ENCODE measurements at places on chromosomes 2 and 18. TPM values are rescaled to one million over a fixed set of nuclear protein-coding genes. Genes with fewer than 3 reads are reported as not detected.
A peak's percentile ranks its signal among the peaks of the same experiment; 100 is the strongest.

- no peaks in the 10 kb centered on the region for H3K36me3 ChIP-seq
- H3K27ac ChIP-seq = no peak overlapping the region
- peaks cover 4% of the 10 kb centered on the region for H3K4me1 ChIP-seq
- H3K4me3 ChIP-seq = no peak overlapping the region
- DNase-seq = no peak
Observed at GRCh38 chr2:14831458-14831857, 198.9 kb downstream of the LRATD1 start.

- H3K4me1 ChIP-seq = no peaks in the 10 kb centered on the region
- H3K36me3 ChIP-seq = no peaks in the 10 kb centered on the region
- no peak for DNase-seq
Observed at GRCh38 chr18:72811047-72811446, 56.7 kb downstream of the NETO1 start.

The TDRD15 gene
- 0.05 TPM for total RNA-seq

DNA sequence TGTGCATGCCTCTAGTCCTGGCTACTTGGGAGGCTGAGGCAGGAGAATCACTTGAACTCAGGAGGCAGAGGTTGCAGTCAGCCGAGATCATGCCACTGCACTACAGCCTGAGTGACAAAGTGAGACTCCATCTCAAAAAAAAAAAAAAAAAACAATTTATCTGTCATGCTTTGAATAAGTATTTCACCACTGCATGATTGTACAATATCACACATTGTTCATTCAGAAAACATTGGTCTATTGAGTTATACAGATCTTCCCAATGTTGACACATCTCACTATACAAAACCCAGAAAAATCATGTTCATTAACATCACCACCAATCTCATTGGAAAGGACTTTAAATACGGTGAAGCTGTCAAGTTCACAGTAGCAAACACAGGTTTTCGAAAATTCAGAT is 46.8 kb upstream of the PPM1B start:
- H3K27ac ChIP-seq = no peak overlapping the region
- no peak overlapping the region for H3K4me3 ChIP-seq
- no peaks in the 10 kb centered on the region for H3K4me1 ChIP-seq
- H3K36me3 ChIP-seq = no peaks in the 10 kb centered on the region

DNA sequence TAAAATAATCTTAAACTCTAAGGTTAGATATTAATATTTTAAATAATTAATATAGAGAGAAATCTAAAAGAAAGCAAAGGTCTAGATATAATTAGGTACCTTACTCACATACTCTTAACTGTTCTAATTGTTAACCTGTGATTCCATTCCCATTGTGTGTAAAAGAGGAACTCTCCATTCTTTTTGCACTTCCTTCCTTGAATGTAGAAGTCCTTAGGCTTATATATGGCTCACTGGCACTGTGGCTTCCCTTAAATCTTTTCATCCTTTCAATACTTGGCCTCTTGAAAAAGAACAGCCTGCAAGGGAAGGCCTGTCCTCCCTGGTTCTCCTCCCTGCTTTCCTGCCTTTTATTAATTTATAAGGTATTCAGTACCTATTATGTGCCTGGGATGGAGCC is 182.8 kb upstream of the FOSL2 start:
- peaks cover 1% of the 10 kb centered on the region for H3K27me3 ChIP-seq
- peaks cover 35% of the 10 kb centered on the region for H3K4me1 ChIP-seq
- peak overlapping the region; percentile 84 for H3K27ac ChIP-seq

The TXNDC2 gene
- total RNA-seq = not detected

The ANKRD36B gene
- total RNA-seq = 32.9 TPM

DNA sequence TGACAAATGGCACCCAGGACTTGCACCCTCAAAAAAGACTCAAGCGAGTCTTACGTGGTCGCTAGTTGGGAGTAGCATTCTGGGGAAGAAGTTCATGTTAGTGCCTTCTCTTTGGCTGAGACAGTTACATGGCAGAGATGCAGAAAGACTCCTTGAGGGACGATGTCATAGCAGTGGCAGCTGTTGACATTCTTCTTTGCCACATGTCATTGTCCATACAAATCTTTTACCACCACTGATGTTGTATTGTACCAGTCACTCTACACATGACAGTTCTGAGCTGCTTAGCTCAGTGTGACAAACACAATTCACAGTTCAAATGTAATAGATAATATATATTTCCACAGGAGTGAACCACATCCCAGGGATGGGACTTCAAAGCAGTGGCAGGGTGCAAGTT is 197.1 kb downstream of the TCF4 start:
- peaks cover 2% of the 10 kb centered on the region for H3K27me3 ChIP-seq
- DNase-seq = no peak
- H3K27ac ChIP-seq = no peak overlapping the region
- H3K4me3 ChIP-seq = no peak overlapping the region
- peaks cover 5% of the 10 kb centered on the region for H3K36me3 ChIP-seq

GRCh38 chr2:119449521-119449920 is 17.9 kb downstream of the TMEM37 start:
- H3K36me3 ChIP-seq = no peaks in the 10 kb centered on the region
- H3K27me3 ChIP-seq = peaks cover 2% of the 10 kb centered on the region
- DNase-seq = no peak

The FHOD3 gene
- total RNA-seq = 0.67 TPM

The CCL20 gene
- total RNA-seq = not detected

The SATB2 gene
- 3.8 TPM for total RNA-seq

- no peak overlapping the region for H3K27ac ChIP-seq
- H3K27me3 ChIP-seq = peaks cover 11% of the 10 kb centered on the region
- no peak overlapping the region for H3K4me3 ChIP-seq
- H3K36me3 ChIP-seq = no peaks in the 10 kb centered on the region
Observed at GRCh38 chr2:226796840-226797288, 2.8 kb downstream of the IRS1 start.

- H3K4me1 ChIP-seq = peaks cover 4% of the 10 kb centered on the region
- H3K27me3 ChIP-seq = no peaks in the 10 kb centered on the region
- no peak for DNase-seq
- no peaks in the 10 kb centered on the region for H3K36me3 ChIP-seq
Observed at GRCh38 chr18:33745151-33745795, 167.3 kb downstream of the ASXL3 start.

- H3K36me3 ChIP-seq = no peaks in the 10 kb centered on the region
- peaks cover 9% of the 10 kb centered on the region for H3K4me1 ChIP-seq
- H3K4me3 ChIP-seq = no peak overlapping the region
- no peak for DNase-seq
- no peak overlapping the region for H3K27ac ChIP-seq
Observed at GRCh38 chr2:196515051-196515450, 124.5 kb upstream of the CCDC150 start.

- no peak for DNase-seq
- H3K4me3 ChIP-seq = no peak overlapping the region
- H3K27ac ChIP-seq = peak overlapping the region; percentile 98
- H3K36me3 ChIP-seq = no peaks in the 10 kb centered on the region
Observed at GRCh38 chr2:42927334-42928160, 135.2 kb upstream of the HAAO start.

- no peaks in the 10 kb centered on the region for H3K36me3 ChIP-seq
- no peak for DNase-seq
- no peak overlapping the region for H3K4me3 ChIP-seq
- no peaks in the 10 kb centered on the region for H3K27me3 ChIP-seq
Observed at GRCh38 chr2:123546353-123546752, 478.7 kb upstream of the CNTNAP5 start.

DNA sequence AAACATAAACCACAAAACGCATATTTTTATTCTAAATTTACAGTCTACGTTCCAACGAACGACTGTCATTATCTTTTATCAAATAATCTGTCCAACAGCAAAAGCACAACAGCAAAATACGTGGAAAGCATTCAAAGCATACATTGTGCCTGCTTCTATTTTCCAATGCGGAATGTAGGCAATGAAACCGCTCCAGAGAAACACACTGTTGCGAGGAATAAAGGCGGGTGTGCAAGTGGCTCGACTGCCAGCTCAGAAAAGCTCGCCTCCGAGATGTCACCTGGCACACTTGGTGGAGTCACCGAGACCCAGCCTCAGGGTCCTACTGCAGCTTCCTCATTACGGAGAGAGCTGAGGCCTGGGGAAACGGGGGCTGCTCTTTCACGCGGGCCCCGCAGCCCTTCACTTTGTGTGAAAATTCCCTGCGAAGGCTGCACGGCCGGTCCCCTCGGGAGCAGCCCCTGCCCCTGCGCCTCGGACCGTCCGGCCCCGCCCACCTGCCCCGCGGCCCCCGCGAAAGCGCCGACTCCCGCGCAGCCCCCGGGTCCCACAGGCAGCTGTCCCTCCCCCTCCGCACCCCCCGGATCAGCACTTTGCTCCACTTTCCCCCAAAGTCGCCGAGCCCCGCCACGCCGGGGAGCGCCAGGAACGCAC is 752 bp downstream of the MGAT4A start:
- peaks cover 7% of the 10 kb centered on the region for H3K36me3 ChIP-seq
- H3K27ac ChIP-seq = no peak overlapping the region
- peak; percentile 22 for DNase-seq

- H3K4me1 ChIP-seq = peaks cover 6% of the 10 kb centered on the region
- H3K4me3 ChIP-seq = no peak overlapping the region
- H3K27me3 ChIP-seq = no peaks in the 10 kb centered on the region
- no peak overlapping the region for H3K27ac ChIP-seq
- no peaks in the 10 kb centered on the region for H3K36me3 ChIP-seq
Observed at GRCh38 chr2:164205347-164205746, 415.9 kb downstream of the GRB14 start.

DNA sequence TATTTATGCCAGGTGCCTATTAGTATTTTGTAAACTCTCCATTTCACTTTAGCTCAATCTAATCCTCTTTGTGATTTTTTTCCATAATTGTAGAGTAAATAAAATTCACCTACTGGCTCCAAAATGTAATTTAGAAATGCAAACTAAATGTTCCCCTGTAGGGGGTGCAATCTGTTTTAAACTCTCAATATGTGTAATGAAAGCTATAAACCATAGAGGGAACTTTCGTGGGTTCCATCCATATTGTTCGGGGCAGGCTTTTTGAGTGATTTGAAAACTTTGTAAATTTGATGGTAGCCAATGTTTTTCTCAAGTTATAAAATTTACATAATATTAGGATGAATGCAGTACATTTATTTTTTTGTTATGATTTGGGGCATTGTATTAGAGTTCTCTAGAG is 49.4 kb downstream of the TSPYL6 start:
- H3K36me3 ChIP-seq = no peaks in the 10 kb centered on the region
- peaks cover 17% of the 10 kb centered on the region for H3K4me1 ChIP-seq
- DNase-seq = peak; percentile 9

The TUBA4B gene
- not detected for total RNA-seq

GRCh38 chr2:6993229-6993640 is 76.0 kb downstream of the RNF144A start:
- DNase-seq = no peak
- H3K4me1 ChIP-seq = peaks cover 43% of the 10 kb centered on the region
- H3K27ac ChIP-seq = peak overlapping the region; percentile 86
- peaks cover 35% of the 10 kb centered on the region for H3K36me3 ChIP-seq
- H3K4me3 ChIP-seq = peak overlapping the region; percentile 39

DNA sequence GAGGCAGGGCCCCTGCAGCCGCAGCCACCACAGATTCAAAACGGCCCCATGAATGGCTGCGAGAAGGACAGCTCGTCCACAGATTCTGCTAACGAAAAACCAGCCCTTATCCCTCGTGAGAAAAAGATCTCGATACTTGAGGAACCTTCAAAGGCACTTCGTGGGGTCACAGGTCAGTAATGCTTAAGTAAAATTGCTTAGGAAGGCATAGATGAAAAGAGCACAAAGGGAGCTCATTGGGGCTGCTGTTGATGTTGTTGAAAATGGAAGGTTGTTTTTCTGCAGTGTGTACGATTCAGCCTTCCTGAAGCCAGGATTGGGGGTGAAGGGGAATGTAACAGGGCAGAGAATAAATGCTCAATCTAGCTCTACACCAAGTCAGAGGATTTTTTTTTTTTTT is 90.5 kb downstream of the KCTD18 start:
- peaks cover 4% of the 10 kb centered on the region for H3K4me1 ChIP-seq
- DNase-seq = no peak
- H3K36me3 ChIP-seq = peaks cover 15% of the 10 kb centered on the region
- H3K4me3 ChIP-seq = no peak overlapping the region
- no peaks in the 10 kb centered on the region for H3K27me3 ChIP-seq
- H3K27ac ChIP-seq = no peak overlapping the region

GRCh38 chr2:174729797-174730697 is 34.2 kb downstream of the CHRNA1 start:
- peaks cover 19% of the 10 kb centered on the region for H3K4me1 ChIP-seq
- no peak overlapping the region for H3K27ac ChIP-seq
- H3K4me3 ChIP-seq = peak overlapping the region; percentile 79
- peak; percentile 26 for DNase-seq
- peaks cover 1% of the 10 kb centered on the region for H3K27me3 ChIP-seq

GRCh38 chr2:45072862-45073237 is 63.6 kb upstream of the SIX2 start:
- peaks cover 8% of the 10 kb centered on the region for H3K4me1 ChIP-seq
- no peaks in the 10 kb centered on the region for H3K36me3 ChIP-seq
- no peak for DNase-seq
- no peak overlapping the region for H3K4me3 ChIP-seq
- H3K27ac ChIP-seq = no peak overlapping the region

The ALPP gene
- total RNA-seq = not detected

The LYG2 gene
- 1.7 TPM for total RNA-seq

The REG3G gene
- total RNA-seq = not detected

The ELOA2 gene
- total RNA-seq = not detected

DNA sequence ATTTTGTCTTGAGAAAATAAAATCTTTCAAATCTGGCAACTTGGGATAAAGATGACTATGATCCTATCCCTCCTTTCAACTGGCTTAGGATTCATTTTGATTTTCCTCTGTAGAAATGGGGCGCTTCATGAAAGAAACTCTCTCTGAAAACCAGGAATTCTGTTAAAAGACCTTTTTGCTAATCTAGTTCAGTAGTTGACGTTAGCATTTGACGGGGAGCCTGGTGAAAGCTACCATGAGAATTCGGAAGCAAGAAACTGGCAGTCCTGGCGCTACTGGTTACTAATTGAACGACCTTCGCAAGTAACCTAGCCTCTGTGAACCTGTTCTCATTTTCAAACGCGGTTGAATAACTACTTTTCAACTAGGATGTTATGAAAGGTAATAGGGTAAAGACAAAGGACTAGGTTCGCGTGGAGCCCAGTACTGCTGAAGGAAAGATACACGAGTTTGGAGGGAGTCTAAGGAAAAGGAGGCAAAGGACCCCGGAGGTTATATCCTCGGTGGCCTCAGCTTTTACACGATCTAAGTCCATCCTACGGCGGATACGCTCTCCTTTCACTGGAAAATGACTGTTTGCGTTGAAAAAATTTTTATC is 604 bp upstream of the STK11IP start:
- peak overlapping the region; percentile 97 for H3K27ac ChIP-seq
- H3K4me3 ChIP-seq = peak overlapping the region; percentile 94
- peaks cover 12% of the 10 kb centered on the region for H3K36me3 ChIP-seq
- DNase-seq = no peak
- peaks cover 15% of the 10 kb centered on the region for H3K4me1 ChIP-seq
